A549 treated with RU486 at 1 μM for 4 hours (cell line): ENCODE measurements at places on chromosomes 6 and 20. TPM values are rescaled to one million over a fixed set of nuclear protein-coding genes. Genes with fewer than 3 reads are reported as not detected.

TSBP1 gene
- total RNA-seq, result not detected in 5 replicates

NRSN2 gene
- 54.0 to 68.2 TPM (median 62.2 TPM) in 5 replicates for total RNA-seq

FOXF2 gene
- 18.5 to 28.8 TPM (median 27.8 TPM) in 5 replicates for total RNA-seq

C6orf132 gene
- total RNA-seq, result 0.96 to 2.0 TPM (median 1.3 TPM) in 5 replicates

RBM24 gene
- total RNA-seq, result 10.4 to 13.7 TPM (median 12.7 TPM) in 5 replicates

EBF4 gene
- 2.4 to 3.0 TPM (median 2.7 TPM) in 5 replicates for total RNA-seq

DEF6 gene
- 0.05 to 0.08 TPM (median 0.06 TPM) in 4 of 5 replicates, not detected in the other for total RNA-seq

ANGPT4 gene
- total RNA-seq, result 0.03 TPM in 1 of 5 replicates, not detected in the others

OOEP gene
- total RNA-seq, result not detected in 5 replicates

RNF182 gene
- 2.5 to 3.7 TPM (median 3.3 TPM) in 5 replicates for total RNA-seq

AKAP12 gene
- 80.6 to 144 TPM (median 120 TPM) in 5 replicates for total RNA-seq

POU5F1 gene
- 2.8 to 6.0 TPM (median 4.1 TPM) in 5 replicates for total RNA-seq

F13A1 gene
- not detected in 5 replicates for total RNA-seq

ZNF341 gene
- 2.7 to 4.2 TPM (median 4.0 TPM) in 5 replicates for total RNA-seq

SYNGAP1 gene
- total RNA-seq, result 3.5 to 7.9 TPM (median 4.8 TPM) in 5 replicates

PRDM13 gene
- 0.67 to 1.3 TPM (median 1.1 TPM) in 5 replicates for total RNA-seq

ARHGAP40 gene
- not detected in 5 replicates for total RNA-seq

CCN6 gene
- total RNA-seq, result not detected in 5 replicates
